Hepatocyte (in vitro differentiated cells): ENCODE measurements at places on chromosomes 3 and 15.
A peak's percentile ranks its signal among the peaks of the same experiment; 100 is the strongest.

GRCh38 chr15:82624008-82624407, 23.2 kb downstream of the CPEB1 start:
- H3K27ac ChIP-seq, result no peak overlapping the region
- DNase-seq, result no peak
- H3K4me1 ChIP-seq, result no peaks in the 10 kb centered on the region
- H3K36me3 ChIP-seq, result no peaks in the 10 kb centered on the region
- H3K27me3 ChIP-seq, result peaks cover under 1% of the 10 kb centered on the region

GRCh38 chr3:147651107-147651778, 242.1 kb downstream of the ZIC1 start:
- H3K4me3 ChIP-seq, result no peak overlapping the region
- DNase-seq, result no peak
- H3K36me3 ChIP-seq, result no peaks in the 10 kb centered on the region
- H3K27ac ChIP-seq, result no peak overlapping the region
- no peaks in the 10 kb centered on the region for H3K4me1 ChIP-seq

DNA sequence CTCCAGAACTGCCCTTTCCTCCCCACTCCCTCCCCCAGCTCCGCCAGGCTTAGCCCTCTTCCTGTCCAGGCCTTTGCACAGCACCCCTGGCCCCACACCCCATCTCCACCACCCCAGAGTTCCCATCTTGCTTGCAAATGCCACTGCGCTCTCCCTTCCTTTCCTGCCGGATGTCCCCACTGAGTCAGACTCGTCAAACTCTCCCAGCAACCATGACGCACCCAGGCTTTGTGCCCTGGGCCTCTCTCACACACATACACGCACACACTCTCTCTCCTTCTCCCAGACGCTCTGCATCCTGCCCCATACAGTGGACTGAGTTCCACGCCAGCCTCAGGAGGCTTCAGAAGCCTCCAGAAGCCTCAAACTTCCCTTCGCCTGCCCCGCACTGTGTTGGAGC, 2.8 kb upstream of the CCDC9B start:
- H3K27ac ChIP-seq, result peak overlapping the region; percentile 80
- no peaks in the 10 kb centered on the region for H3K27me3 ChIP-seq
- H3K4me3 ChIP-seq, result no peak overlapping the region
- no peaks in the 10 kb centered on the region for H3K36me3 ChIP-seq
- peaks cover 65% of the 10 kb centered on the region for H3K4me1 ChIP-seq
- DNase-seq, result peak; percentile 60

DNA sequence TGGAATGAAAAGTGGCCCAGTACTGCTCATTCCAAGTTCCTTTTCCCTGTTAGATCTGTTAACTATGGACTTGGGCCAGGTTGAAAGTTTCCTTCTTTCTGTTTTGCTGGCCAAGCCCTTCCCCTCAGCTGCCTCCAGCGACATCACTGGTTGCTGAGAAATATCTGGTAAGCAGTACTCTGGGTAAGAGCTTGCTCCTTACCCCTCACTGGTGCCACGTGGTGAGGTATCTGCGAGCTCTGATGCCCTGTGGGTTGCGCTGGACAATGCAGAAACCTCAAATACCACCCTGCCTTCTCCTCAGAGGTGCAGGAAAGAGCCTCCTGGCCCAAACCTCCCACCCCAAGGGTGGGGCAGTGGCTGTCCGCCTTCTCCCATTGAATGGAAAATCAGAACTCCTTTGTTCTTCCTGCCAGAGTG, 42.9 kb upstream of the APH1B start:
- H3K27me3 ChIP-seq, result no peaks in the 10 kb centered on the region
- H3K4me1 ChIP-seq, result peaks cover 18% of the 10 kb centered on the region
- peak overlapping the region; percentile 73 for H3K27ac ChIP-seq
- H3K4me3 ChIP-seq, result no peak overlapping the region
- H3K36me3 ChIP-seq, result no peaks in the 10 kb centered on the region
- DNase-seq, result peak; percentile 33

DNA sequence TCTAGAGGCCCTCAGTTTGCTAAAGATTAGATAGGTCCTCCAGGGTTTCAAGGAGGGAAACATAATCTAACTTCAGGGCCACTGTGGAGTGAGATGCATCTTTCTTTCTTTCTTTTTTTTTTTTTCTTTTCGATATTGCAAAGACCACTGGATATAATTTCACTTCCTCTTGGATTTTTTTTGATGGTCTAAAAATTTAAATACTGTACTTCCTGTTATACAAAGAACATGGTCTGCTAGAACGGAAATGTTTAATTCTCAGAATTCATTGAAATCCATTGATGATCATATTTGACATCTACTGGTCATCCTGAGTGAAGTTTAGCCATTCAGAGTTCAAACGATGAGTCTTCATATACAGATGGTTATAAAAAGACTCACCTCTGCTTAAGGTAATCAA, 808.8 kb upstream of the LMCD1 start:
- DNase-seq, result no peak
- H3K4me3 ChIP-seq, result no peak overlapping the region
- H3K27me3 ChIP-seq, result no peaks in the 10 kb centered on the region
- no peaks in the 10 kb centered on the region for H3K4me1 ChIP-seq

DNA sequence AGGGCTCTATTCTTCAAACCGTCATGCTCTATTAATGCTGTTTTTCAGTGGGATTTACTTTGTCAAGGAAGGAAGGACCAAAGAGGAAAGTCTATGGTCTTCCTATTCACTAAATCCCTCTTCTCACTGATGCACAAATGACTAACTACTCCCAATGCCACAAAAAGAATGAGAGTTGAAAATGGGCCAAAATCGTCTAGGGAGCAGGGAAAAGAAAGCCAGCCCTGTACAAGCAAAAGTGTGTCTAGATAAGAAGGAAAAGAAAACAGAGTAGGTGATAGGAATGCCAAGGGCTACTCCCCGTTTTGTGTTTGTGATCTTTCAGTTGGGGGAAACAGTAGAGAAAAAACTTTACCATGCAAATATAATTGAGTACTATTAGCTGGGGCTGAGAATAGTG, 97.2 kb upstream of the TMCO5A start:
- no peak overlapping the region for H3K4me3 ChIP-seq
- no peaks in the 10 kb centered on the region for H3K36me3 ChIP-seq
- H3K27ac ChIP-seq, result no peak overlapping the region
- no peaks in the 10 kb centered on the region for H3K27me3 ChIP-seq

DNA sequence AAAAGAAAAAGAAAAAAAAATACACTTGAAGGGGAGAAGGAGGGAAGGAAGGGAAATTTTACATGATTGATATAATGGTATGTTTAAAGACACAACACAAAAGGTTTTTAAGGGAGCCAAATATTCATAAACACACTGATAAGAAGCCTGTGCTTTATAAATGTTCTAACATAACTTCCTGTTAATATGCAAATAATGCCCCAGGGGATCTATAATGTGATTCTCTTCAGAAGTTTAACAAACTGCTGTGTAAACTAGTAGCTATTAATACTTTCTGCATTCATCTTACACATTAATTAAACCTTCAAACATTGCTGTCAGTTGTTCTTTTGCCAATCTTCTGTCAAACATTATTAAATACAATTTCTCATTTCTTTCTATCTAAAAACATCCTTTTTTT, 231.6 kb downstream of the TJP1 start:
- H3K4me3 ChIP-seq, result no peak overlapping the region
- no peak for DNase-seq
- no peaks in the 10 kb centered on the region for H3K36me3 ChIP-seq
- no peaks in the 10 kb centered on the region for H3K4me1 ChIP-seq

- no peak for DNase-seq
- no peak overlapping the region for H3K4me3 ChIP-seq
- no peaks in the 10 kb centered on the region for H3K27me3 ChIP-seq
- H3K4me1 ChIP-seq, result no peaks in the 10 kb centered on the region
Measured at GRCh38 chr15:58900631-58901030, 32.8 kb downstream of the SLTM start.

DNA sequence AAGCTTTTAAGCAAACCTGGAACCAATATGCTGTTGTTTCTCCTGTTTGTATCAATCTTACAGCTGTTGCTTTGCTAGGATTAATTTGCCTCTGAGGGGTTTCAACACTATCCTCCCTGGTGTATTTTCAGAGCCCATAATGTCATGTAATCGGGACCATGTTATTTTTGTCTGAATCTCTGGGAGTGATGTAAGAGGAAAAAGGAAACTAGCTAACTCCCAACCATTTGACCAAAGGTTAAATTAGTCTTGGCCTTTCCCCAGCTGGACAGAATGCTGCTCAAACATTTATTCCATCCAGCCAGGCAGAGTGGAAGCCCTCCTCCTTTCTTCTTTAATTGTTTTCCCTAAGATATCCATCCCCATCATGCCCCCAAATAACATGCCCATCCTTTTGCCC, 142.2 kb downstream of the ALDH1A2 start:
- H3K4me1 ChIP-seq, result no peaks in the 10 kb centered on the region
- H3K27me3 ChIP-seq, result no peaks in the 10 kb centered on the region
- no peaks in the 10 kb centered on the region for H3K36me3 ChIP-seq

DNA sequence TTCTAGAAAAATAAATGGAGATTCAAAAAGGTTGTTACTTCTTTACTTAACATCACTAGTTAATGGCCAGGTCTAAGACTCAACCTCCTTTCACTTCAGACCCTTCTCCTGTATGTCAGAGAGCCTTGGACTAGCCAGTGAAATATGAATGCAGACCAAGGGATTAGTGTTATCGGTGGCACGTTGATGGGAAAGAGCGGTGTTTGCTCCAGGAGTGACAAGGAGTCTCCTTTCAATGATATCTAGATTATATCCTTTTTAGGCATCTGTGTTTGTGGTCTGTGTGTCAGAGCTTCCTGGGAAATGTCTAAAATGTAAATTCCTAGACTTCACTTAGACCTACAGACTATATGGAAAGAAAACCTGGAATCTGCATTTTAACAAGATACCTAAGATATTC, 658.0 kb upstream of the KCNMB2 start:
- no peak overlapping the region for H3K27ac ChIP-seq
- H3K4me3 ChIP-seq, result no peak overlapping the region
- H3K36me3 ChIP-seq, result no peaks in the 10 kb centered on the region
- peaks cover 4% of the 10 kb centered on the region for H3K4me1 ChIP-seq
- no peak for DNase-seq
- no peaks in the 10 kb centered on the region for H3K27me3 ChIP-seq

DNA sequence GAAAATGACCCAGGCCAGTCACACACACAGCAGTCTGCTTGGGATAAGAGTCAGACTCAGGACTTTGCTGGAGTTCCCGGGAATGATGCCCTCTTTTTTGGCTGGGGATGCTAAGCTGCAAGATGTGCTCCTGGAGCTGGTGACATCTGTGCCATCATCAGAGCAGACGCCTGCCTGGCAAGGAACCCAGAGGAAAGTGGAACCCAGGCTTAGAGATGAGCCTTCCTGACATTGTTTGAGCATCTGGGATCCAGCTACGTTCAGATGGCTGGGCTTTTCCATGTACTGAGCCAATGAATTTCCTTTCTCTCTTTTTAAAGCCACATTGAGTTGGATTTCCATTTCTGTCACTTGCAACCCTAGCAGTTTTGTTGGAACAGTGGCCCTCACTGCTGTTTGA, 53.3 kb downstream of the EBLN2 start:
- H3K4me3 ChIP-seq, result no peak overlapping the region
- no peaks in the 10 kb centered on the region for H3K36me3 ChIP-seq
- H3K27ac ChIP-seq, result no peak overlapping the region
- DNase-seq, result no peak

DNA sequence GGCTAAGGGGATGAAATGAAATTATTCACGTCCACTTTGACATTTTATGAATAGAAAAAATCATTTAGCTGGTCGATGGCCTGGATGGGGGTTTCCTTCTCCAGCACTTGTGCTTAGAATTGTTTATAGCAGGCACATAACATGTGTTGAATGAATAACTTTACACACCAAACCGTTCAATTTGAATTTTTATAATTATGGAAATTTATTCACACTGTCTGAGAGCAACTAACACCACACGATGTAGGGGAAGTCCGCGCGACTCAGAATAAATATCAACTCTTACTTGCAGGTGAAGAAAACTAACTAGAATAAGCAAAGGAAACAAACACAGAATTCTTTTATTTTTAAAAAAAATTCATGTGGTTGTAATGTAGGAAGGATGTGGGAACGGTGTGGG, 81.3 kb downstream of the MINAR1 start:
- no peak overlapping the region for H3K4me3 ChIP-seq
- H3K27me3 ChIP-seq, result no peaks in the 10 kb centered on the region
- no peak for DNase-seq
- no peaks in the 10 kb centered on the region for H3K4me1 ChIP-seq
- no peaks in the 10 kb centered on the region for H3K36me3 ChIP-seq

- H3K27me3 ChIP-seq, result peaks cover 10% of the 10 kb centered on the region
- DNase-seq, result no peak
- no peak overlapping the region for H3K4me3 ChIP-seq
- H3K36me3 ChIP-seq, result no peaks in the 10 kb centered on the region
Measured at GRCh38 chr15:91132079-91132478, 32.0 kb downstream of the SV2B start.

GRCh38 chr3:50164984-50165909, 10.1 kb downstream of the SEMA3F start:
- H3K27me3 ChIP-seq, result no peaks in the 10 kb centered on the region
- peaks cover 37% of the 10 kb centered on the region for H3K4me1 ChIP-seq
- no peaks in the 10 kb centered on the region for H3K36me3 ChIP-seq
- no peak overlapping the region for H3K4me3 ChIP-seq

DNA sequence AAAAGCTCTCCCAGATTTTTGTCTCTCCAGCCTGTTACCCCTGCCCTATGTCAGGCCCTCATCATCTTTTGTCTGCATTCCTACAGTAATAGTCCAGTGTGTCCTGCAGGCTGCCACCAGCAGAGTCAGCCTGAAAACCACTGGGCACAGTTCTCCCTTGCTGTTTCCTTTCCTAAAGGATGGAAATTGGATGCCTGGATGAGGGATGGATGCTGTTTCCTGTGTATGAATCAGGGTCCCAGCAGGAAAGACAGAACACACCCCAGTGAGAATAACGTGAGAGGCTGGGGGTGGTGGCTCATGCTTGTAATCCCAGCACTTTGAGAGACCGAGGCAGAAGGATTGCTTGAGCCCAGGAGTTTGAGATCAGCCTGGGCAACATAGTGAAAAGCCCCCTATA, 3.3 kb upstream of the SNX33 start:
- no peaks in the 10 kb centered on the region for H3K27me3 ChIP-seq
- no peak overlapping the region for H3K4me3 ChIP-seq
- no peak for DNase-seq
- H3K27ac ChIP-seq, result no peak overlapping the region
- H3K36me3 ChIP-seq, result no peaks in the 10 kb centered on the region

GRCh38 chr3:30630238-30631030, 24.0 kb downstream of the TGFBR2 start:
- no peak overlapping the region for H3K27ac ChIP-seq
- no peaks in the 10 kb centered on the region for H3K36me3 ChIP-seq
- no peaks in the 10 kb centered on the region for H3K27me3 ChIP-seq
- no peak for DNase-seq
- H3K4me1 ChIP-seq, result peaks cover 19% of the 10 kb centered on the region
- no peak overlapping the region for H3K4me3 ChIP-seq

DNA sequence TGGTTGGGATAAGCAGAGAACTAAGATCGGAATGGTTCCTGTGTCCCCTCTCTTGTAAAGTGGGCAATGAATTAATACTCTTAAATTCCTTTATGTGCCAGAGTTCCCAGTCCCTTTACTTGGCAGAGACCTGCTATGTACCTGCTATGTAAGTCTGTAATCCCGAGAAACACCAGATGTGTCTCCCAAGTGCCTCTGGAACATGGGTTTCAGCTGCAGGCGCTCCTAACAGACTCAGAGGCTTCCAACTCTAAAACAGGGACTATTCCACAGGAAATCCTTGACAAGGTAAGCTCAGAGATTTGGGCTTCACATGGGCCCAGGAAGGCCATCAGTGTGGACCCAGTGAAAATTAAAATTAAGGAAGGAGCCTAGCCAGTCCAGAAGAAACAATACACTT, 117.7 kb upstream of the PLCL2 start:
- no peaks in the 10 kb centered on the region for H3K27me3 ChIP-seq
- DNase-seq, result no peak
- no peak overlapping the region for H3K4me3 ChIP-seq
- no peak overlapping the region for H3K27ac ChIP-seq
